Lower lobe of right lung (tissue), 2 donors: ENCODE measurements at places on chromosomes 7 and 10. TPM values are rescaled to one million over a fixed set of nuclear protein-coding genes. Genes with fewer than 3 reads are reported as not detected.

- DNase-seq, result no peak
These were observed 87.0 kb downstream of the IPMK start for GRCh38 chr10:58180666-58181065.

- no peak for DNase-seq
These were observed 263.6 kb upstream of the AUTS2 start for GRCh38 chr7:69334701-69335100.

DNA sequence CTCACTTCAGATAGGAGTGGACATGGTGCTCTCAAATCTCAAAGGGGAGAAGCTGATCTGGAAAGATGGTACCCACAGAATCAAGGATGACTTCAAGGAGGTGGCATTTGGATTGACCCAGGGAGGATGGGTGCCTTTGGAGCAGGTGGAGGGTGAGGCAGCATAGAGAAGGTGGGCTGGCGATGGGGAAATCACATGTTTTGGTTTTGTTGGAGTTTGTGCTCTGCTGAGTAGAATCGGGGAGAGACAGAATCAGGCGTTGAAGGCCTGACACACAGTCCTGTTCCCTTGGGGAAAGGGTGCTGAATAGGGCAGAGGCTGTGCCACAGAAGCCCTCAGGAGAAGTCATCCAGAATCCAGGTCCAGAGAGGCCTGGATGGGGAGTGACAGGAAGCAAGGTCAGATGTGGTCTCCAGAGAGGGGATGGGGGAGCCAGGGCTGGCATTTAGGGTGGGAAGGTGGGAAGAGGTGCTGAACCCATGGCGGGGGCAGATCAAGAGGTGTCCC is 291.1 kb downstream of the GLRX3 start:
- no peak for DNase-seq

- DNase-seq, result no peak
These were observed 4.8 kb downstream of the DOCK4 start for GRCh38 chr7:112201411-112201810.

- DNase-seq, result no peak
These were observed 31.2 kb downstream of the TRRAP start for GRCh38 chr7:98909487-98909886.

DNA sequence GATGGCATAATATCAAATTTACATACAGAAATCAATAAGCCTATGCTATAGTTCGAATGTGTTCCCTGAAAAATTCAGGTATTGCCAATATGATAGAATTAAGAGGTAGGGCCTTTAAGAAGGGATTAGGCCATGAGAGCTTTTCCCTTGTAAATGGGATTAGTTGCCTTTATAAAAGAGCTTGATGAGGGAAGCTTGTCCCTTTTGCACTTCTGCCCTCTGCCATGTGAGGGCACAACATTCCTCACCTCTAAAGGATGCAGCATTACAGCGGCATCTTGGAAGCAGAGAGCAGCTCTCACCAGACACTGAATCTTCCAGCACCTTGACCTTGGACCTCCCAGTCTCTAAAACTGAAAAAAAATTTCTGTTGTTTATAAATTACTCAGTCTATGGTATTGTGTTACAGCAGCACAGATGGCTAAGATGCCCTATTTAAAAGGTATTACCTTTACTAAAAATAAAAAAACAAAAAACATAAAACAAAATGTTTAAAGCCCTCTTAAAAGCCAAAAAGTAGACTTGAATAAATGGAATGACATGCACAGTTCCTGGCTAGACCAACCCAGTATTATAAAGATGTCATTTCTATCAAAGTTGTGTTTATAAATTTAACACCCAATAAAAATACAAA is 909.6 kb downstream of the REEP3 start:
- no peak for DNase-seq

DNA sequence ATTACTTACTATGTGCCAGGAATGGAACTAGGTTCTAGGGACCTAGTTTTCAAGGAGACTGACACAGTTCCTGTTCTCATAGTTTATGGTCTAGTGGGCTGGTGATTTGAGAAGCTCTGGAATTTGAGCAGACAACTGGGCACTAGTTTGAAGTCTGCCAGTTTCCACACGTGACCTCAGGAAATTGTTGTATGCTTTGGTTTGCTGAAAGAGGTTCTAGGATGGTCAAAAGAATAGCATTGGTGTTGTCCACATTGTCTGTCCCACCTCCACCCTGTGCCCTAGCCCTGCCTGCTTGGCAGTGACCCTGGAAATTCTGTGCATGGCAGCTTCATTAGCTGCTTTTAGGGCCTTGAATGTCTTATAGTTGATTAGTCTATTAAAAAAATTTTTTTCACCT is 28.7 kb downstream of the GBF1 start:
- DNase-seq, result no peak

DNA sequence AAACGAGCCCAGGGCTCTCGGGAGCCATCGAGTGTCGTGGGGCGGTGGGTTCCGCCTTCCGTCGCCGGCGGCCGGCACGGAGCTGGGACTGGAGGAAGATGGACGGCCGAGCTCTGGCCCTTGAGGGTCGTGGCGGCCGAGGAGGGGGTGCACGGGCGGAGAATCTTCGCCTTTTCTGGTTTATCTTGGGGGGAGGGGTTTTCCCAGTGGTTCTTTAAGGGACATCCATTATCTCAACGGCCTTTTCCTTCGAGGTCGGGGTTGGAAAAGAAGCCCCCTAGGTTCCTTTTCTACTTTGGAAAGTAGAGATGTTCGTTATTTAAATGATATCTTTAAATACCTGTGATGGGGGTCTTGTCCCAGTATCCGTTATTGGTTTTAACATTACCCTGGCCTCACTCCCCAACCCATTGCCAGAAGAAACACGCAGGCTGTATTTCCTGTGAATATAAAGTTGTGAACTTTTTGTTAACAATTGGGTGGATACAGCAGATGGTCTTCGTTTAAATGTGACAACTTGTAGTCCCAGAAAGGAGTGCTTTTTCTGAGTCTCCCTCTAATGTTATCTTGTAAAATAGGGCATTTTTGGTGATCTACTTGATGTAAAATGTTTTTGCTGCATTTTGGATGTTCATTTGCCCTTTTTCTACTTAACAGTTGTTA is 765 bp downstream of the CCAR1 start:
- no peak for DNase-seq

- peak; percentile 69 for DNase-seq
These were observed 41.5 kb upstream of the NMT2 start for GRCh38 chr10:15209827-15210509.

DNA sequence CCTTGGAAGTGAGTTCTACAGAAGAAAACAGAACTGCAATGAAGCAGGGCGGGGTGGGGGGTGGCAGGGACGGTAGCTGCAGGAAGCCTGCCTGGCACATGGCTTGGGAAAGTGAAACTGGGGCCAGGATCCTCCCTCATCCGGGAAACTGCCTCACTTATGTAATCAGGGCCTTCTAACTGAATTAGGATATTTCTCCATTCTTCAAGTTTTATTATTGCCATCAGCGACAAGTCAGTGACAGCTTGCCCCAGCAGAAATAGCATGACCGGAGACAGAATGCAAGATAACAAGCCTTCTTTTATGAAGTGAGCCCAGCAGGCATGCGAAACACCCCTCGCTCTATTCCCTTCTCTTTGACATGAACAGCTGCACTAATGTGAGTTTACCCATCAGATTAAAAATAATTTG is 77.5 kb upstream of the CACUL1 start:
- DNase-seq, result peak; percentile 77

GRCh38 chr10:89494575-89494974 is 40.8 kb downstream of the SLC16A12 start:
- DNase-seq, result no peak

The CPA2 gene
- not detected for total RNA-seq

- peak; percentile 38 for DNase-seq
These were observed 1.5 kb upstream of the ELFN1 start for GRCh38 chr7:1668396-1669063.

The ST8SIA6 gene
- 12.5 TPM for total RNA-seq

The CD36 gene
- total RNA-seq, result 141 TPM

GRCh38 chr7:88363869-88364268 is 57.2 kb upstream of the STEAP4 start:
- DNase-seq, result no peak

DNA sequence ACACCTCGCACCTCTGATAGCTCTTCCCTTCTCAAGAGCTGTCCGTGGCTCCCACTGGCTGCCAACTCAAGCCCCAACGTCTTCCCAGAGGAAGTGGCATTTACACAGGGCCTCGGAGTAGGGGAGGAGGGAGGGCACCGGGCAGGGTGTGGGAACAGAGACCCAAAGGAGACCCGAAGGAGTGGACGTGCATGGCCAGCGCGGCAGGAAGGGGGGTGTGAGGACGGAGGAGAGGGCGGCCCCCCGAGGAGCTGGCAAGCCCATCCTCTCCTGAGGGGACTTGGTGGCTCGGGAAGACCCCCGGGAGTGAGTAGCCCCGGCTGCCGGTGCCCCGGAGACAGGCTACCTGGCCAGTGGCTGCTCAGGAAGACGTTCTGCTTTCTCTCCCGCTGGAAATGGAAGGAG is 85.9 kb downstream of the FOXL3 start:
- no peak for DNase-seq

DNA sequence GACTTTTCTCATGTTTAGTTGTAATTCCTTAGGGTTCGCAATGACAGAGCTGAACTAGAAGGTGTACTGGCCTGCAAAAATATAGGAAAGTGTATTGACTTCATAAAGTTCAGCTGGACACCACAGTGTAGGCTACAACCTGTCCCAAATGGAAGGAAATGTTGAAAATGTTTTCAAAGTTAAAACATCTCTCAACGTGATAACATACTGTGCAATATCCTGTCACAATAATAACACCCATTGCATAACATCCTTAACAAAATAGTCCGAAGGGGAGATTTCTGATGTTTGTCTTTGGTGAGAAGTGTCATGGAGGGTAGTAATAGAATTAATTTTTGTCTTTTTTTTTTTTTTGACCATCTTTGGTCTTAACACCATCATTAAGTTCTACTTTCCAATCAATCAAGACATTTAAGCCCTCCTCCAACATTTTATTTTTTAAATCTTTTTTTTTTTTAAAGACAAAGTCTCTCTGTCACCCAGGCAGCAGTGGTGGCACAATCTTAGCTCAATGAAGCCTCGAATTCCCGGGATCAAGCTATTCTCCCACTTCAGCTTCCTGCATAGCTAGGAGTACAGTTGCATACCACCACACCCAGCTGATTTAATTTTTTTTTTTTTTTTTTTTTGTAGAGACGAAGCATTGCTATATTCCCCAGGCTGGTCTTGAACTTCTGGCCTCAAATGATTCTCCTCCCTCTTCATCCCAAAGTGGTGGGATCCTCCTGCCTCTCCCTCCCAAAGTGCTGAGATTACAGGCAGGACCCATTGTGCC is 45.7 kb downstream of the DYNC1I1 start:
- DNase-seq, result no peak

The C10orf105 gene
- 0.32 TPM for total RNA-seq

DNA sequence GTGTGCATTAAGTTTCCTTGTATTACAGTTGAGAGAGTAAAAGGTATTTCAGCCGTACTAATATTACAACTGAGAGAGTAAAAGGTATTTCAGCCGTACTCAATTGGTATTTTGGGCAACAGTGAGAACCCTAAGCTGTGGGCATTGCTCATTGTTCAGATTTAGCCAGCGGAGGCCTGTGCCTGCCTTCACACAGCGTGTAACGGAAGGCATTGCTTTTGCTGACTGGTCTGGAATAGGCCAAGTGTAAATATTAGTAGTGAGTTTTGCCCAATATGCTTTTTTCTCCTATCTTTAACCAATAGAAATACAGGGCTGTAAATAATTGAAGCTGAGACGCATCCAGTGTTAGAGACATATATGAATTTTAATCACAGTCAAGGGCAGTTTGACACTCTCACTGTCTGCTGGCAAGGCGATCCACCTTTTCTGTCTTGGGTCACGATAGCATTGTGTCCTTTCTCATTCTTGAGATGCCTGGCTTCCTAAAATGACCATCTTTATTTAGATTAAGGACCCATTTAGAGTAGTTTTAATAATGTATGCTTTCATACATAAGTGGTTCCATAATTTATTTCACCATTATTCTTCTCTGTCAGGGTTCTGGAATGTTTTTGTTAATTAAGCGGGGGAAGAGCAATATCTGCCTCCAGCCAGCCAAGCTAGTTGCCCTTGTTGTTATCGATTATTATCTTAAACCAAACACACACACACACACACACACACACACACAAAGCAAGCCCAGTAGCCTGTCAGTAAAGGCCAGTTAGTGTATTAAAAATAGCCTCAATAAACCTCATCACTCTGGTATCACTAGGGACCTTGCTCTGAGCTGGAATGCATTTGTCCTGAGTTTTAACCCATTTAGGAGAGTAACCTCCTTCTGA is 130.7 kb downstream of the CELF2 start:
- DNase-seq, result no peak

DNA sequence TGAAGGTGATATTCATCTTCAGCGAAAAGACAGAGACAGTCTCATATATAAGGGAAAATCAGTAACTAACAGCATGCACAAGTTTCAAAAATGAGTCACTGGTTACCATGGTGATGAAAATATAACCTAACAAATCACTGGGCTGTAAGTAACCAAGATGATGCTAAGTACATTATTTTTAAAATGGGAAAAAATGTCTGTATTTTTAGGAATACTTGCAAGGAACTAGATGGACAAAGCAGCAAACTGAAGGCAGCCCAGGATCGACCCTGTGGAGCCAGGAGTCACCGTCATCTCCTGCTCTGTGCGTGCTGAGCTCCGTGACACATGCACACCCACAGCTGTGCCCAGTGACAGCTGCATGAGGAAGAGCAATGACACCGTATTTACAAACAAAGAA is 137.3 kb downstream of the ELMO1 start:
- DNase-seq, result peak; percentile 58

DNA sequence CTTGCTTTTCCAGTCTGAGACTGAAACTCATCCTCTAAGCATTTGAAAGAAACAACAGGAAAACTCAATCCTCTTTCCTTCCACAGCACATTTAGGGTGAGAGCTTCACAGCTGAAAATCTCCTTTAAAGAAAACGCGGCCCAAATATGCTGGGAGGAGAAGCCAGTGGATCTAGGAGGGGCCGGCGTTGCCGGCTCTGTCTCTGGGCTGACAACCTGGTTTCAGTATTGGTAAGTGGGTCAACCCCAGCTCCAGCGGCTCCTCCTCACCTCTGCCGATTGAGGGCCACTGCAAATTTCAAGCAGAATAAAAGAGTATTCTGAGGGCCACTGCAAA is 75.3 kb upstream of the CPXM2 start:
- DNase-seq, result no peak

- DNase-seq, result no peak
These were observed 208.6 kb upstream of the CCDC6 start for GRCh38 chr10:60114765-60115586.

DNA sequence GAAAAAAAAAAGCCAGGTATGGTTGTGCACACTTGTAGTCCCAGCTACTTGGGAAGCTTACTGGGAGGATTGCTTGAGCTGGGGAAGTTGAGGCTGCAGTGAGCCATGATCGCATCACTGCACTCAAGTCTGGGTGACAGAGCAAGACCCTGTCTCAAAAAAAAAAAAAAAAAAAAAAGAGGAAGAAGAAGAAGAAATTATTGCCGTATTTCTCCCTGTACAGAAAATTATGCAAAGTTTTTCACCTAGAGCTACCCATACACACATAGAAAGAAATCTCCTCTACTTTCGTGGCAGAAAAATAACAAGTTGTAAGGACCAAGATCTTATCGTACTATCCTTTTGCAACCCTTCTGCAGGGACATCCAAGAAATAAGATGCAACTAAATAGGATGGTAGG is 25.5 kb downstream of the AKR1B1 start:
- DNase-seq, result no peak

GRCh38 chr10:131973160-131973951 is 8.4 kb downstream of the BNIP3 start:
- no peak for DNase-seq

GRCh38 chr7:749140-749551 is 22.1 kb upstream of the PRKAR1B start:
- peak; percentile 31 for DNase-seq
